ENCODE measurements at places on chromosomes 1 and 21.

- peak; percentile 17 for DNase-seq
Observed at GRCh38 chr21:46559291-46559983, 45.4 kb downstream of the S100B start.

DNA sequence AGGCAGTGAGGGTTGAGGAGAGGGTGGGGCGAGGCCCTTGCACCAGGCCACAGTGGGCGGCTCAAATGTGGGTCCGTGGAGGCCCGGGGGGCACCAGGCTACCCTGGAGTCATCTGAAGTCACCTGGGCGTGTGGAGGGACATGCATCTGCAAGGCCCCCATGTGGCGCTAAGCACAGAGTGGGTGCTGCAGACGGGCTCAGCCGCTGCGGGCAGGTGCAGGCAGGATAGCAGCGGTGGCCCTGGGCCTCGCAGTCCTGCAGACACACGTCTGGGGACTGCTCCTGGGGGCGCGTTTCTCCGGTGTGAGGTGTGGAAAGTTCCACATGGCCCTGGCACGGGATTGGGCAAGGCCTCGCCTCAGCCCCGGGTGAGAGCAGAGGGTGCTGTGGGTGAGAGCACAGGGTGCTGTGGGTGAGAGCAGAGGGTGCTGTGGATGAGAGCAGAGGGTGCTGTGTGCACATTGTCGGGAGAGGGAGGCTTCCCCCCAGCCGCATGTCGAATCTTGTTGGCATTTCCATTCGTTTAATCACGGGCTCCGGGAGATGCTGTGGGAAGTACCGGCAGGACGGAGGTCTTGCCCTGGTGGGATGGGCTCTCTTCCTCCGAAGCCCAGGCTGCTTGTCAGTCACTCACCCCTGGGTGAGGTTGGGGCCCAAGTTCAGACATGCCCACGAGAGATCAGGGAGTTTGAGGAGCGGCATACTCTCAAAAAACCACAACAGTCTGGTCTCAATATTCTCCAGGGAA, 46.5 kb downstream of the TP73 start:
- DNase-seq: no peak

DNA sequence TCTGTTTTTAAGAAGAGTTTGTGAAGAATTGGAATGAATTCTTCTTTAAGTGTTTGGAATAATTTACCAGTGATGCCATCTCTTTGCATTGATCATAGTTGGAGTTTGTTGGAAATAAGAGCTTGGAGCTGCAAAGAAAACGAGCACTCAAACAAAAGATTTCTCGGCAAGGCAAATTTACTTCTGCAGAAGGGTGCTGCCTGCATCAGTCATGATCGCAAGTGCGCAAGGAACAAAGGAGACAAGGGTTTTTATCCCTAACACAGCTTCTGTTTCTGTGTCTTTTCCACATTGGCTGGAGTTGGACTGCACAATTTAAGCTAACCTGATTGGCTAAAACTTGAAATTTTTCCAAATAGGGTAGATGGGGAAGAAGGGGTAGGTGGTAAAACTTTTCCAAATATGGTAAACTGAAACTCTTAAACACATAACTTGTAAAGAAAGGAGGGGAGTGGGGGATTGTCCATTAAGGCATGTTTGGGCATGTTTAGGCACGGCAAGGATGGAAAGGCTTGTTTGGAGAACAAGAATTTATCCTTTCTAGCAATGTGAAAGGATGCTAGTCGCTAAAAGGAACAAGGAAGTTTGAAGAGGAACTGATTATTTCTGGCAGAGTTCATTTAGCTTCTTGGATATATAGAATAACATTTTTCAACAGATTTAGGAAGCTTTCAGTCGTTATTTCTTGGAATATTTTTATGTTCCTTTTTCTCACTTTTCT, 3.5 kb upstream of the AADACL4 start:
- DNase-seq: no peak

DNA sequence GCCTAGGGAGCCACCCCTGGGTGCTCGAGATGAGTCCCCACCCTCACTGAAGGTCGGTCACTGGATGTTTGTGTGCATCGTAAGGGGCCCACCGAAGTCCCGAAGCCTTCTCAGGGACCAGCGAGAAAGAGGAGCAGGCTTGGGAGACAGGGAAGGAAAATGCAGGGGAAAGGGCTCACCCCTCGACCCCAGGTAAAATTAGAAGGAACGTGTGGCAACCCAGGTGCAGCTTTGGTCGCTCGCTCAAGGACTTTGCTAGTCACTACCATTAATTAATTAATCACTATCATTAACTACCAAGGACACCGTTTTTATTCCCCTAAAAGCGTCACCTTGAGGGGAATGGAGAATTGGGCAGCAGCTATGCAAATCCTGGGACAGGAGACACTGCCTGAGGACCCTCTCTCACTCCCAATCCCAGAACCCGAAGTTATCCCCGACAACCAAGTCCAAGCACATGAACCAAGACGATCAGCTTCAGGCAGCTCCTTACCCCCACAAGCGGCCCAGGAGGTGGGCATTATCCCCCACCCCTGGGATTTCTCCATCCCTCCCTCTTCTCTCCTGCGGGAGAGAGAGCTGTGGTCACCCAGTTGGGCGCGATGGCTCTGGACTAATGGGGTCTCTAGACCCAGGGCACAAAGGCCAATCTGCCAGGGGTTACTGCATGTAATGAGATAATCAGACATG, 4.2 kb upstream of the SIM2 start:
- no peak for DNase-seq

DNA sequence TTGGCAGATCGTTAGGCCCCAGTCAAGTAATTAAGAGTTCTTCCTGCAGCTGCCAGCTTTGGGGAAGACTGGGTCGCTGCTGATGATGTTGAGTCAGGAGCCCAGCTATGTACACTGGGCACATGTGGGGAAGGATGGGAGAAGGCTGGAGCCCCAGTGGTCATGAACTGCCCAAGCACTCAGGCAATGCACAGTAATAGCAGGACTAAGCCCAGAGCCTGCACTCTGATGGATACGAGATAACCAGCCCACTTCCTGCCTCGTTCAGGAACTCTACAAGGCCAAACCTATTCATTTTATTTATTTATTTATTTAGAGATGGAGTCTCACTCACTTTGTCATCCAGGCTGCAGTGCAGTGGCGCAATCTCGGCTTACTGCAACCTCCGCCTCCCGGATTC, 81.1 kb upstream of the BTG3 start:
- no peak for DNase-seq

Measured in T-helper 22 cell (primary cell).